ENCODE measurements at places on chromosomes 7 and 10.

DNA sequence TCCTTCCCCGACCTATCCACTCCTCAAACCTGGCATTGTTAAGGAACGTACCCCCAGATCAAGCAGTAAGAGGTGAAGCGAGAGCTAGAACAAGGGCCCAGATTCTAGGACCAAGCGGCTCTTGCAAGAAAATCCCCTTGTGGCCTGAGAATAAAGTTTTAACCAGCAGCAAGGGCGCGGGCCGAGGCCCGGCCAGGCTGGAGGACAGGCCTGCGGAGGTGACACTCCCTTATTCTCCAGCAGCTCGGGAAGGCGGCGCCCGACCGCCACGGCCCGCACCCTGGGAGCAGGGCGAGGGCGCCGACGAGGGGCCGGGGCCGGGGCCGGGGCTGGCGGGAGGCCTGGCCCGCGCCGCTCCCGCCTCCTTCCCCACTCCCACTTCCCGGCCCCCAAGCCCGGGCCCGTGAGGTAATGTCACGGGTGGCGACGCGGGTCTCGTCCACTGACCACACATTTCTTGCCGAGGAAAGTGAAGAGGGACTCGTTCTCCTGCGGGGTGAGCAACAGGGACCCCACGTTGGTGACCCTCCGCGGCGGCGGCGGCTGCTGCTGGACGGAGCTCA, 551 bp downstream of the WASL start:
- peak; percentile 18 for DNase-seq

DNA sequence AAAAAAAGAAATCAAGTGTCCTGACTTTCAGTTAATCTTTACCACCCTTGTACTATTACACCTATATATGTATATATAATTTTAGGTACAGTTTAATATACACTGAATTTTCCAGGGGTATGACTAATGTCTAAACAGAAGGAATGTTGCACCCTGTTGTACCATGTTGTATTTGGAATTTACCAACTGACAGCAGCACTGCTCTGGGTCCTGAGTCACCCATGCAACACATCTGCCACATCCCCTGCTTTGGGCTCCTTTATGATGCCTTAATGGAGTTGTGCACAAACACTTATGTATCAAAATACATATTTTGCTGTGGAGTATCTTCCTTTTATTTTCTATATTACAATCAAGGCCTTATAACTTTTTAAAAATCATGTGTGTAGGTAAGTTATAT, 21.2 kb downstream of the YAE1 start:
- DNase-seq = no peak

DNA sequence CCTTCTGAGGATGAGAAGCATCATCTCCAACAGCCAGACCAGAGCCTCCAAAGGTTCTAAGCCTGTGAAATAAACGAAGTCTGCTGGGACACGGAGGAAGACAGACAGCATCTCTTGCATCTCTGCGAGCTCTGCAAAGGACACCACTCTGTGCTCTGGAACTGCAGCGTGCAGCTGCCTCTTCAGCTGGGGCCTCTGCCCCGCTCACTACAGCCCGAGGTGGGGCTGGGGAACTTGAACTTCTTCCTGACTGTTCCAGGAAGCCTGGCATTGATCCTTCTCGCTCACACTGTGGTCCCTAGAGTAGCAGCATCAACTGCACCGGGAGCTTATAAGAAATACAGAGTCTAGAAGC, 163.3 kb downstream of the USP6NL start:
- DNase-seq = no peak

DNA sequence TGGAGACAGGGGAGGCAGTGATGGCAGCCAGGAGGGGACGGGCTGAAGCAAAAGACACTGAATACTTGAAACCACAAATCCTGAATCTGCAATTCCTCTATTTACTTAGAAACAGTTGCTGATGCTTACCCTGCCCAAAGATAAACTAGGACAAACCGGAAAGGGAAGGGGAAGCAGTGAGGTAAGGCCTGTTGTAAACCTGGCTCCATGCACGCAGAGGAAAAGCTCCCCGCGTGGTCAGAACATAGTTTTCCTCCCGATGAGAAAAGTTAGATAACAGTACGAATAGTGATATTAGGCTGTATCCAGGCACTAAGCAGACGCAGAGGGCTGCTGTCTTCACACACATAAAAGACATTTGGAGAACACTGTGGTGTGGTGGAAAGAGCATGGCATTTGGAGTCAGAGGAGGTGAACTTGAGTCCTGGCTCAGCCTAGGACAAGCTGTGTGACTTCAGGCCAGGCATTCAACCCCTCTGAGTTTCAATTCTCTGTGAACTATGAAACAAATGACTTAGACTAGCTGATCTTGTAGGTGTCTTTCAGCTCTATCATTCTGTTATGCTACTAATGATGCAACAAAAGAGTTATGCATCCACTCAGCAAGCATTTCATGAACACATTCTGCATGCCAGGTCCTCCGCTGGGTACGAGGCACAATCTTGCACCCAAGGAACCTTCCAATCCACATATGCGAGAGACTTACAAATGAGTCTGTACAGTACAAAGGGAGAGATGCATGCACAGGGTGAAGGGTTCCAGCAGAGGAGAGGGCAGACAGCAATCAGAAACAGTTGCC, 80.9 kb downstream of the SORBS1 start:
- no peak for DNase-seq

DNA sequence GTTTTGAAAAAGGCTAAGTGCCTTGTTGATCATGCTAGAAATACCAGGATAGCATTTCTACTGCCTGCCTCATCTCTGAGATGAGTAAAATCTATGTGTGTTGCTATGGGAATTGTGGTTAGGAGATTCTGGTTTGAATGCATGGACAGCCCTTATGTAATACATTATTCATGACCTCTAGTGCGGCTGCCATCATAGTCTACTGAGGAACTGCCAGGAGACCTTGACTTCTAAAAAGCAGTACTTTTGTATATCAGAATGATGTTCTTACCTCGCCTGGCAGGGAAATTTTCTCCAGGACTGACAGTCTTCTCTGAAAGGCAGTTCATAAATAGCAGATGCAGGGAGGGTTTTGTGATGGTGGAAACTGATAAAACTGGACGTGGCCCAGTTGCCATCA, 248.5 kb downstream of the NSUN6 start:
- no peak for DNase-seq

- DNase-seq = no peak
Observed at GRCh38 chr10:87752566-87752965, 65.5 kb downstream of the ATAD1 start.

DNA sequence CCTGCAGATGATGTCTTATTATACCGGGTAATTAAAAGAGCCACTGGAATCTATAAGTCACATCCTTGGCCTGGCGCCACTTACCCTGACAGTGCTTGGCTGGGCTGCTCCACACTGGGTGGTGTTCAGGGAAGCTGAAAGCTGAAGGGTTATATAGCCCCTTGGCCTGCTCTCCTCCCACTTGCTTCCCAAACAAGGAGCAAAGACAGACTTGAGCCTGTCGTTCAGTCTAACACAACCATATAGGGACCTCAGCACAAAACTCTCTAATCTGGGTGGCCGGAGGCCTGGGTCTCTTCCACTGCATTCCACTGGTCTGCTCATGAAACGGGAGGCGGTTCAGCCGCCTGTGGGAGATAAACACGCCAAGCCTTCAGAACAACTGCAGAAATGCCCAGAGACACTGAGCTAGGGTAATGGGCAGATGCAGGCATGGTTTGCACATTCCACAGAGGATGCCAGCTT, at the start of gene ACTA2:
Gene ACTA2 (minus strand): TSS at position 127 of the 465 bp plus-strand sequence. CDS start 3,843 bp downstream, outside the sequence.
- DNase-seq = no peak

- no peak for DNase-seq
Observed at GRCh38 chr10:62618576-62619412, 185.7 kb upstream of the ADO start.

GRCh38 chr7:143023047-143023446, 3.9 kb downstream of the OR9A2 start:
- no peak for DNase-seq

GRCh38 chr10:6067457-6067856, 5.3 kb upstream of the IL2RA start:
- DNase-seq = no peak

DNA sequence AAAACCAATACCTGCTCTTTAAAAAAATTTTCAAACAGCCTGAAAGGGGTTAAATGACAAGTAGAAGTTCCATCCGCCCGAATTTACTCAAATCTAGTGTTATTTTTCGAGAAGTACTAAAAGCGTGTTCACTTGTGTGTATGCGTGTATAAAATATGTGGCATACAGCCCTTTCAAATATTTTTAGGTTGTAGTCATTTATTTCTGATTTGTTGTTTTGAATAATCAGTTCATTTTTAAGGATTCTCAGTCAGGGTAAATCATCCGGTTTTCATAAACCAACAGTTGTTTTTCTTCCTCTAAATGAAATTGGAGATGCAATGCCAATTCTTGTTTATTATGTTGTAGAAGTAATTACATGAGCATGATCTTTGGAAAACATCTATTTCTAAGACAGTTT, 6.9 kb upstream of the SUN1 start:
- no peak for DNase-seq

DNA sequence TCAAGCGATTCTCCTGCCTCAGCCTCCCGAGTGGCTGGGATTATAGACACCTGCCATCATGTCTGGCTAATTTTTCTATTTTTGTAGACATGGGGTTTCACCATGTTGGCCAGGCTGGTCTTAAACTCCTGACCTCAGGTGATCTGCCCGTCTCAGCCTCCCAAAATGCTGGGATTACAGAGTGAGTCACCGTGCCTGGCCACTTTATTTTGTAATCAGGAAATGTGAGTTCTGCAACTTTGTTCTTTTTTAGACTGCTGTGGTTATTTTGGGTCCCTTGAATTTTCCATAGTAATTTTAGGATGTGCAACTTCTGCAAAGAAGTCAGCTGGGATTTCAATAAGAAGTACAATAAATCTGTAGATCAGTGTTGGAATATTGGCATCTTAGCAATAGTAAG, 96.8 kb downstream of the CYTH3 start:
- no peak for DNase-seq

GRCh38 chr7:20240080-20240926, 23.1 kb upstream of the MACC1 start:
- no peak for DNase-seq

- no peak for DNase-seq
Observed at GRCh38 chr10:31131251-31131650, 99.6 kb upstream of the ZNF438 start.

DNA sequence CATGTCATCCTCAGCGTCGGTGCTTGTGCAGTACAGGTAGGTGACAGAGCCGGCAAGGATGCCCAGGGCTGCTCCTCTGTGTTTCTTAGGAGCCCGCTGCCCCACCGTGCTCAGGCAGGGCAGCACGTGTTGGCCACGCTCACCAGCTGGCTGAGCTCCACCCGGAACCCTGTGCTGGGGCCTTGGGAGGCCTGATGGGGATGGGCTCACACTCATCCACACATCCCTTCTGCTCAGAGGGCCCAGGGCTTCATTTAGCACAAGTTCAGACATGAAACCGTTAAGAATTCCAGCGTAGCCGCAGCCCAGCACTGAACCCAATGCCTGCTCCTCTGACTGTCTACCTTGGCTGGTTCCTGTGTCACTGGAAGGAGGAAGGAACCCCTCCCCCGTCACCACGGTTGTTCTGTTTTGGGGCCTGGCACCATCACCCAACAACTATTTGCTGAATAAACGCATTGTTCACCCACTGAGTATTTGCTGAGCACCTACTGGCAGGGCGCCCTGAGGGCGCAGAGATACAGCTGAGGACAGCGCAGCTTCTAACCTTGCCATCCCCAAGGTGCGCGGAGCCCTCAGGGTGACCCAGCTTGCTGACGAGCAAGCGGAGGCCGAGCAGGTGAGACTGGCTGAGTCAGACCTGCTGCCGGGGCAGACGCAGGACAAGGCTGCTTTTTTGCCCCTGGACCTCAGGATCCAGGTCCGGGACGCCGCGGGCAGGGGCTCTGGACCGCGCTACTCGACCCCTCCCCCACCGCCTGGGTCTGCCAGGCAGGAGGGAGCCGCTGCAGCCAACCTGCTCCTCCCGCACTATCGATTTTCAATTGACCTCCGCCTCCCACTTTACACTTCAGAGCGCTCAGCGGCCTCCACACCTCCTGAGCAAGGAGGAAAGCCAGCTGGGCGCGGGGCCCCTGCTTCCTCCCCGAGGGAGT, 50.6 kb upstream of the RET start:
- DNase-seq = no peak

- DNase-seq = no peak
Observed at GRCh38 chr7:77335581-77335980, 80.6 kb downstream of the GSAP start.

- no peak for DNase-seq
Observed at GRCh38 chr7:124575176-124575575, 190.4 kb downstream of the GPR37 start.

- no peak for DNase-seq
Observed at GRCh38 chr10:122286867-122287266, 15.8 kb downstream of the BTBD16 start.

DNA sequence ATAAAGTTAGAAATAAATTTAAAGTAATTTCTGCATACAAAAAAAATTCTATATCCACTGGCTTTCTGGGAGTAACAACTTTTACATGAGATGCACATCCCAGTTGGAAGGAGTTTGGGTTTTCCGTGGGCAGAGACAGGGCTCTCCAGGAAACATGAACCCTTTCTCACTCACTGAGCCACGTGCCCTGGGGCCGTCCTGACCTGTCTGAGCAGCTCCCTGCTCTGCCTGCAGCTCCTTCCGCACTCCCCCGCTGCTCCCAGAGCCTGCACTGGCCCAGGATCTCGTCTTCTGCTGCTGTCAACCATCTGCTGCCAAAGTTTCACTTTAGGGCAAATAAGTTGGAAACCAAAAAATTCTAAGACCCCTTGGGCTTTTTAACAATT, 169.1 kb downstream of the DIP2C start:
- no peak for DNase-seq

DNA sequence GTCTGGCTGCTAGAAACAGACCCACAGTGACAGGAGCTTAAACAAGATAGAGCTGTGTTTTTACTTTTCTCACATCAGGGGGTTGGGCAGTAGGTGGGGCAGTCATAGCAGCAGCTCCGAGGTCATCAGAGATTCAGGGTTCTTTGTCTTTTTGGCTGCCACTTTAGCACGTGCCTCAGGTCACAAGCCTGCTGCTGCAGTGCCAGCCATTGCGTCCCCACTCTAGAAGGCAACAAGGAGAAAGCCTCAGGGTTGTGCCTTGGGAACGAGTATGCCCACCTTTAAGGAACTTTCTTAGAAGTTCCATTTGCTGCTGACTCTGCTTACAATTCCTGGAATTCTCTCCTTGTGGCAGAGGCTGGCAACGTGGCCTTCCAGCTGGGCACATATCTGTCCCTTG, 660.7 kb upstream of the FOXK1 start:
- no peak for DNase-seq

- DNase-seq = peak; percentile 20
Observed at GRCh38 chr10:79066411-79067240, 2.1 kb upstream of the ZMIZ1 start.

Data from neural crest cell (in vitro differentiated cells).